Stomach (tissue), 19 donors: ENCODE measurements at places on chromosomes 4 and X.

- no peak for DNase-seq
Observed at GRCh38 chrX:71565474-71566041, 12.7 kb upstream of the GCNA start.

GRCh38 chr4:138897811-138898226, 117.8 kb upstream of the NOCT start:
- DNase-seq, result peak; percentile 36

DNA sequence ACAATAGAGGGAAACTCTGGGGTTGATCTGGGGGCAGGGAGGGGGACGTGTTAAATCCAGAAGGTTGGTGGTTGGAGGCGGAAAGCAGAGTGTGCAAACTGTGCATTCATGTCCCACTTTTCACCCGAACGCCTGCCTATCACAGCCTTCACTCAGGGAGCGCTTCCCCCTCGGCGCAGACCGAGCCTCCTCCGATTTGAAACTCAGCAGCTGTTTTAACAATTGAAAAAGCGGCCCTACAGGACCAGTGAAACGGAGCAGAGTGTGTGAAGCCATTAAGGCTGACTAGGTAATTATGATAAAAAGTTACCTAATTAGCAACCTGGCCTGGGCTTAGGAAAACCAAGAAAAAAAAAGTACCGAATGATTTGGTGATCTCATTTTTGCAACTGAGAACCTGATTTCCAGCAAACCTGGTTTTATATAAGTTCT, 685 bp upstream of the NDNF start:
- no peak for DNase-seq

GRCh38 chrX:26559855-26560254, 343.9 kb downstream of the MAGEB5 start:
- DNase-seq, result no peak

DNA sequence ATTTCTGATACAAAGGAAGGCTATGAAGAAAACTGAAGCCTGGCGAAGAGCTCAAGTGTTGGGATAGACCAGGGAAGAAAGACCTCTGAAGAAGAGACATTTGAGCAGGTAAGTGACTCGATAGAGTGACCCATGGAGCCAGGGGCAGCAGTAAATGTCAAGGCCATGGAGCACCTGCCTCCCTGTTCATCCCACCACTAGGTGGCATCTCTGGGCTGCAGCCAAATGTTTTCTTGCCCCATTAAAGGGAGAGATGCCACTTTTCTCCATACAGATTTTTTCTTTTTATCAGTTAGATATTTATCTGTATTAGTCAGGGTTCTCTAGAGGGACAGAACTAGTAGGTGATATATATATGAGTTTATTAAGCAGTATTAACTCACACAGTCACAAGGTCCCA, 4.9 kb upstream of the ZNF81 start:
- DNase-seq, result peak; percentile 51

DNA sequence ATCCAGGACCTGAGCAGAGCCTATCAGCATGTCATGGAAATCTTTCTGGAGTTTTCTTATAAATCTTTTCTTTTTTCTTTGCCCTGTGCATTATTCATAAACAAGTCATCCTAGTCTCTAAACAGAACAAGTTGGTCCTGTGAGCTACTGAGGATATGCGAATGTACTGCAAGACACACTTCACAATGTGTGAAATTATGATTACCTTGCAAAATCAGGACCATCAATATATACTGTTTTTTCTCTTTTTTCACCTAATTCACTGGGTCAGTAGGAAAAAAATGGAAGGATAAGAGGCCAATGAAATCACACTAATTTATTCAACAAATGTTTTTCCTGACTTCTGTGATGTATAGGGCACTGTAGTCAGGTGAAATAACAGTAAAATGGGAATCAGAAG, 14.4 kb upstream of the SORBS2 start:
- no peak for DNase-seq

DNA sequence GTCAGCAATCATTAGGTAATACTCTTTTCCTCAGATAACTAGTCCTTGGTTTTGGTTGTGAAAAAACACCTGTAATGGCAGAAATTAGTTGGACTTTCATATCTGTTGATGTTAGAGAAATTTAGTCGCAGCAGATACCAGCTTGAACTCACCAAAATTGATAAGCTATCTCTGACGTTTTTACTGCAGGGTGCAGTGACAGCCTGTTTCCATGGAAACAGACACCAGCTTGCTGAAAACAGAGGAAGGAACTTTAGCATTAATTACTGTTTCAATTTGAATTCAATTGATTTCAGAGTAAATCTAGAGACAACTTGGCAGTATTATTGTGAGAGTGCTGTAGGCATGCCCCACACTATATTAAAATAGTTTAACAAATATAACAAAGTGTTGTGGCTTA, 246.5 kb downstream of the PPP1R2C start:
- DNase-seq, result peak; percentile 17

DNA sequence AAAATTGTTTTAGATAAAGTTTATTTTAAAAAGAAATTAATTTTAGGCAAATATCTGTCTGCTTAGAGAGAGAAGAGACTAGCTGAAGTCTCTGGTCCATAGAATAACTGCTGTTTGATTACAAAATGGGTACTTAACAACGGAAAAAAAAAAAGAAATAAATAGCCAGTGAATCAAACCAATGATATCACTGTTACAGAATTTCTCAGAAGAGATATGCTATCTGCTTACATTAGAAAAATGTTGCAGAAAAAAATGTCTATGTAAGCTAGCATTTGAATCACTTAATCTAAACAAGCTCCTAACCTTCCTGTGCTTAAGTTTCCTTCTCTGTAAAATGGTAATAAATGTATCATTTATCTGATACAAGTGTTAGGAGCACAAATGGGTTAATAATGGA, 189.9 kb downstream of the IL15 start:
- no peak for DNase-seq

DNA sequence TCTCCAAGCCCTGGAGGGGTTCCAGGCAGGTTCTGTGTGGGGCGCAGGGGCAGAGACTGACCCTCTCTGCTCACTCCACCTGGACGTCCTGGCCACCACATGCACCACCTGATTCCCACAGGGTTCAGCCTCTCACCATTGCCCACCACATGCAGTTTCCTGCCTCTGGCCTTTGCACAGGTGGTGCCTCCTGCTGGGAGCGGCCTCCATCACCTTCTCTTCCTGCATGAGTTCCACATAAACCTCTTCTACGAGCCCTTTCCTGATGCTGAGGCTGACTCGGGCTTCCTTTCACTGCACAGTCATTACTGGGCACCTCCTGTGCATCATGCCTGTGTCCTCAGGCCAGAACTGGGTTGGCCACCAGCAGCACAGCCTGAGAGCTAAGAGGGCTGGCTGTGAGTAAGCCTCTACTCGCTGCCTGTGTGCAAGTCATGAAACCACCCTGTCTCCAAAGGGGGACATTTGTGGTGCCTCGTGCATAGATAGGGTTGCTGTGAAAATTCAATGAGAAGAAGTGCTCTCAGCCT, 19.9 kb downstream of the MAN2B2 start:
- DNase-seq, result no peak

DNA sequence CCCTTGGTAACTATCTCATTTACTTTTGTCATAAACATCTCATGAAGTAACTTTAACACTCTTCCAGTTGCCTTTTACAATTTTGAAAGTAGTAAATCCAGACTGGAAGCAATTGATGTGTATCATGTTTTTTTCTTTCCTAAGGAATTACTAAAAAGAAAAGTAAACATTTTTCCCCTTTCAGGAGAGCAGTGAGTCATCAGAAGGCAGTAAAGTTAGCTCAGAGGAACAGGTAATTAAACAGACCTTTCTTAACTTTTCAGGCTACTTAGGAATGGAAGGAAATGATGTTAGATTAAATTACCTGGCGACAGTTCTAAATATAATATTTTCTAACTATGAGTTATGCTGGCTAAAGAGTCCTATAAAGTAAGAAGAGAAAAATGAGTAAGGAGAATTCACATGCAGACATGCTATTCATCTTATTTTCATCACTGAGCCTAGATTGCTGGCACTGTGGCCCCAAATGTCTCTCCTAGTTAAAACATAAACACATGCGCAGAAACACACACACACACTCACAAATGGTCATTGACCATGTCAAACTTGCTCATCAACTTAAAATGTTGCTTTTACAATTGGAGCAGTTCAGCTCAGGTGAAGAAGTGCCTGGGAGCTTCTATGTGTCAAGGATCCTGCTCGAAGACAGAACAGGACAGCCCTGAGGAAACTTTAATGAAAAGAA, 9.3 kb downstream of the DMP1 start:
- no peak for DNase-seq

DNA sequence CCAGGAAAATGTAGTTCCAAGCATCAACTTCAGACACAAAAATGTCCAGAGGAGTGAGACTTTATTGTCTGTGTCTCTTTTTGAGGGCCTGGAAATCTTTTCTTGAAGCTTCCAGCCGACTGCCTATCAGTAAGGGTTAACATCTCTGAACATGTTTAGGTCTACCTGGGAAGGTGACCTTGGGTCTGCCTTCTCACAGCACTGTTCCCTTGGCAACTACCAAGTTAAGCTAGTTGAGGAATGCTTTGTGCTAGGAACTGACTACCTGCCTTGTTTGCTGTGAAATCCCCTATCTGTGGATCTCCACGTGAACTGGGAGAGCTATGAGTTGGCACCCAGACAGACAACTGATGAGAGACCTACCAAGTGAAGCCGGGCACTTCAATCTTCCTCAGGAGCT, 81.6 kb downstream of the PPEF2 start:
- no peak for DNase-seq

DNA sequence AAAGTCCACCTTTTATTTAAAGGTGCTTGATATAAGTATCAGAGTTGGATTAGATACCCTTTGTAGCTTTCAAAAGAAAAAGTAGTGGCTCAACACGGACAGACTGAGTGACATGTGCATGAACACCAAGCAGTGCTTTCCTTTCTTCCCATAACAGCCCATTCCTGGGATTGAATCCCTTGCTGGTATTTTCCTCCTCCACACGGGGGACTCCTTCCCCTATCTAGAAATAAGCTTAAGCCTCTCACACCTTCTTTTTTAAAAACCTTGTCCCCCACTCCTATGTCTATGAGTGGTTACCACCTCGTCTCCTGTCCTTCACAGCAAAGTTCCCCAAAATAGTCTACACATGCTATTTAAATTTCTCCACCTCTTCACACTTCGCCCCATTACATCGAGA, 5.1 kb downstream of the AP1S2 start:
- DNase-seq, result no peak

GRCh38 chrX:154800478-154801210, 4.6 kb downstream of the MPP1 start:
- no peak for DNase-seq

DNA sequence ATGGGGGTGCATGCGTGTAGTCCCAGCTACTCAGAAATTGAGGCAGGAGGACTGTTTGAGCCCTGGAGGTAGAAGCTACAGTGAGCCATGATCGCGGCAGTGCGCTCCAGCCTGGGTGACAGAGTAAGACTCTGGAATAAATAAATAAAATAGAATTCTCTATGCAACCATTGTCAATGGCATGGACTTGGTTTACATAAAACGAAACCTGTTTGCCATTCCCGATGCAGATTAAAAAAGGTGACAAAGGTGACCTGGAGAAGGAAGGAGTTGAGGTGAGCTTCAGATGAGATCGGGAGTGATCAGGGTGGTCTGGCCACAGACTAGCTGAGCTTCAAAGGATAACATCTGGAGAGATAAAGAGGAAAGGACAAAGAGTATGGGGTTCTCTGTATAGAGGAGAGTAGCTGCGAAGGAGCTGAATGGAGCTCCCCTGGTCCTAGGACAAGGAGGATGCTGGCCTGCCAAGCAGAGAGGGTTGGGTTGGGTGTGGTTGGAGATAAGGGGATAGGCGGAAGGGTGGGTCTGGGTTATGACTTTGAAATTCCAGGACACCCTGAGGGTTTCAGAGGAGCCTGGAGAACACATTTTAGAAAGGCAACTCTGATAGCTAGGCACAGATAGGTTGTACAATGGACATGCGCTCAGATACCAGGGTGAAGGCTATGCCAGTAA, 98.6 kb downstream of the RBM47 start:
- peak; percentile 52 for DNase-seq

GRCh38 chrX:7215842-7216241, 67.9 kb upstream of the PUDP start:
- no peak for DNase-seq

DNA sequence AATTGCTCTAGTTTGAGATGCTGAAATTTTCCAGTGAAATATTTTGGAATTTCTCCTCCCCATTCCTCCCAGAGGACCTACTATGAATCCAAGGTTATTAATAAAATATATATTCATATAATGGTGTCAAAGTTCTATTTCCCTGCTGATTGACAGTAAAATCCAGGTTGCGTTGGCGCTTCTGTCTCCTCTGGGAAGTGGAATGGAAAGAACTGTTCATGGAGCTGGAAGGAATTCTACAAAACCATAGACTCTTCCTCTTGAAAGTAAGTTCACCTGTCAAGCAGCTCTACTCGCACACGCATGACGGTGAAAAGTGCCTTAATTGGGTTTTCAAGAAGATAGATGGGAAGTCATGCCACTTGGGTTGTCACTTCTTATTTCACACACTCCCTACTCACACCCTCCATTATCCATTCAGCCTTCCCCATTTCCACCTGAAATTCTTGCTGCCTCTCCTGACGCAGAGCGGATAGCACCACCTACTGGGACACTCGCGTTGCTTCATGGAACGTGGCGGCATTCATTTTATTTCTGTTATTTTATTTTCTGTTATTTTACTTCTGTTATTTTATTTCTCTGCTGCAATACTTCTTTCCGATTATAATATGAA, 351.6 kb downstream of the NLGN4X start:
- peak; percentile 35 for DNase-seq

GRCh38 chr4:41418444-41418843, 119.5 kb upstream of the LIMCH1 start:
- DNase-seq, result no peak

- DNase-seq, result no peak
Observed at GRCh38 chr4:29005838-29006237, 1714.3 kb upstream of the PCDH7 start.

DNA sequence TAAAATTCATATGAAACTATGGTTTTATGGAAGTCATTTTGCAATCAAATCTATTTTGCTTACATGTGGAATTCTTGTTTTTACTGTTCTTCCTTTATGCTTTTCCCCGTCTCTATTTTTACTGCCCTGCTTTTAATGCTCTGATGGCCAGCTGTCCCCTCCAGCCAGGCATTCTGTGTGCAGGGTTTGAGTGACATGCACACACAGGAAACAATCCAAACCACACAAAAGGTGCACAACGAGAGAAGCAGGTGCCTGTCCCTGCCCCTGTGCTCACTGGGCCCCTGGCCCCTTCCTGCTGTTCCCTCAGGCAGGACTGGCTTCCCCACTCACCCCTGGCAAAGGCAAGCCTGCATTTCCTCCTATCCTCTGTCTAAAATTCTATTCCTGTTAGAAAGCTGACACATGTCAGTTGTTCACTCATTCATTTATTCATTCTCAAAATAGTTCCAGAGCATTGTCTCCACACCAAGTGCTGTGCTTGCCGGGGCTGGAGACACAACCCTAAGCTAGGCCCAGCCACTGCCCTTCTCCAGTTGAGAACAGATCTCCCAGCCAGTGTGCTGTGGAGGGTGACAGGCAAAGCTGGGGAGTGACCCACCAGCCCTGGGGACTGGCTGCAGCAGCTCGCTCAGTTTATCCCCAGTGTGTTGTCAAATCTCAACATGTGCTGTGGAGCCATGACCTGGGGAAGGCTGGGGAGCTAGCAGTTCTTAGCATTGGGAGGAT, 346.3 kb downstream of the FBXW7 start:
- DNase-seq, result no peak
